Muscle of arm (tissue), 14 donors: ENCODE measurements at places on chromosomes 3 and 15.

- DNase-seq = no peak
Measured at GRCh38 chr15:99449514-99449913, 116.3 kb upstream of the MEF2A start.

DNA sequence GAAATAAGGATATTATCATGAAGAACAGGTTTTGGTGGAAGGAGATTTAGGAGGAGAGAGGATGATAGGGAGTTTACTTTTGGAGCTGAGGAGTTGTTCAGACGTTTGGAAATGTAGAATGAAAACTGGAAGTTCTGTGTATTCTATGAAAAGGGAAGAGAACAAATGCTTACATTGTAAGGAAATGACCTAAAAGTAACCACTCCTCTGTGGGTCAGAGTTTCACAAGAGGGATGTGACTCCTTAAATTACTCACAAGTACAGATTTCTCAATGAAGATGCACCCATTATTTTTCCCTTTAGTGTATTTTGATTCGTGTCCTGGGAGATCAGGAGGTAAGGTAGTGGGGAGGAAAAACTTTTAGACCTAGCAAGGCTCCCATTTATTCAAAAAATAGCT is 4.0 kb downstream of the RNF13 start:
- DNase-seq = peak; percentile 4

DNA sequence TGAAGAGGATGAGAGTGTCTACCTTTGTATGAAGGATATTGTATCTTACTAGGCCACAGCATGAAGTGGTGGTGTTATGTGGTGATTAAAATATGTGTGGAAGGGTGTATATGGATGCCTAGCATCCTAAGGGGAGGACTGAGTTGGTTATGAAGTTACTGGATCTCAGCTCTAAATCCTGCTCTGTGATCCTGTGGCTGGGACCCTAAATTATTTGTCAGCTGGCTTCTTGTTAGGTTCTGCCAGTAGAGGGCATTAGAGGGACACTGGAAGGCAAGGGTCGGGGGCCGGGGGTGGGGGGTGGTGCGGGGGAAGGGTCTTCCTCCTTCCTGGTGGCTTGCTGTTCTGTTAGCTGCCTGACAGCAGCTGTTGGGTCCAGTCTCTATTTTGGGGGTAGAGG is 34.9 kb downstream of the MORF4L1 start:
- no peak for DNase-seq

DNA sequence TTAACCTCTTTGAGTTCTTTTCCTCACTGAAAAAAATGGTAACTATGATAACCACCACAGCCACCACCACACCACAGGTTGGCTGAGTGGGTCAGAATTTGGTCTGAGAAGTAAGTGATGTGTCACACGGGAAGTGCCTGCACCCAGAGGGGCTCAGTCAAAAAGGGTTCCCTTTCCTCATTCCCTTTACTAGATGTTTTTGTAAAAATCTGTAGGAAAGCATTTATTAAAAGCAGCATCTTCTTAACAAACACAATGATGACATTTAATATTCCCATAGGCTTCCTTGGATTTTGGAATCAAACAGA is 23.2 kb downstream of the CFAP92 start:
- DNase-seq = no peak

GRCh38 chr3:107710851-107711250 is 188.1 kb downstream of the BBX start:
- DNase-seq = peak; percentile 3

DNA sequence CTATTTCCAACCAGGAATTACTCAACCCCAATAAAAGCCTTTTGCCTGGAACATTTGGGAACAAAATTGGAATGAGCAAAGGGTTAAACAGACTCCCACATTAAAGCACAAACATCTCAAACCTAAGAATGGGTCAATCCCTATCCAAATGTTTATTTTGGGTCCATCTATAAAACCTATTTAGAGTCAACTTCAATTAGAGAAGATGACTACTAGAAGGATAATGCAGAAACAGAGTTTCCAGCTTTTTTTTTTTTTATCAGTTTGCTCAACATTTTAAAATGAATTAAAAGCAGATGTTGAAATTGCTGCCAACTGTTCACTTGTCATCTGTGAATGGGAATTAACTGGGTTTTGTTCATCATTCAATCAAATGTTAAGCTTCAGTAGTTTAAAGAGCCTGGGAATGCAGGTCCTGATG is 4.1 kb upstream of the TBC1D23 start:
- peak; percentile 69 for DNase-seq
